ENCODE measurements at places on chromosomes 2 and 18. TPM values are rescaled to one million over a fixed set of nuclear protein-coding genes. Genes with fewer than 3 reads are reported as not detected.

GPR55 gene
- polyA plus RNA-seq, result 0.25 TPM

G6PC2 gene
- not detected for polyA plus RNA-seq

DNAJC10 gene
- 79.4 TPM for polyA plus RNA-seq

DSG2 gene
- not detected for polyA plus RNA-seq

MRPL19 gene
- 25.0 TPM for polyA plus RNA-seq

ELOA2 gene
- not detected for polyA plus RNA-seq

STON1 gene
- not detected for polyA plus RNA-seq

EGR4 gene
- polyA plus RNA-seq, result not detected

WDR35 gene
- polyA plus RNA-seq, result 0.67 TPM

SH3BP4 gene
- polyA plus RNA-seq, result 1.6 TPM

CDH7 gene
- polyA plus RNA-seq, result not detected

FSHR gene
- polyA plus RNA-seq, result not detected

WNT6 gene
- 0.27 TPM for polyA plus RNA-seq

MYOM1 gene
- polyA plus RNA-seq, result 0.95 TPM

LIMS4 gene
- 0.10 TPM for polyA plus RNA-seq

GATA6 gene
- not detected for polyA plus RNA-seq

NCKAP5 gene
- polyA plus RNA-seq, result not detected

FHOD3 gene
- polyA plus RNA-seq, result not detected

GRHL1 gene
- not detected for polyA plus RNA-seq

SLC9A4 gene
- polyA plus RNA-seq, result not detected

ACTG2 gene
- polyA plus RNA-seq, result not detected

DNAJC5G gene
- polyA plus RNA-seq, result not detected

SERPINB7 gene
- polyA plus RNA-seq, result not detected

CSRNP3 gene
- polyA plus RNA-seq, result not detected

RAB27B gene
- polyA plus RNA-seq, result not detected

ALPG gene
- polyA plus RNA-seq, result not detected

SAG gene
- 0.03 TPM for polyA plus RNA-seq

MLPH gene
- not detected for polyA plus RNA-seq

TRABD2A gene
- polyA plus RNA-seq, result 0.97 TPM

DTNB gene
- polyA plus RNA-seq, result 3.3 TPM

OR6B2 gene
- not detected for polyA plus RNA-seq

HOXD13 gene
- polyA plus RNA-seq, result not detected

All from CD14-positive monocyte (primary cell).